ENCODE measurements at places on chromosomes 1 and 21.

DNA sequence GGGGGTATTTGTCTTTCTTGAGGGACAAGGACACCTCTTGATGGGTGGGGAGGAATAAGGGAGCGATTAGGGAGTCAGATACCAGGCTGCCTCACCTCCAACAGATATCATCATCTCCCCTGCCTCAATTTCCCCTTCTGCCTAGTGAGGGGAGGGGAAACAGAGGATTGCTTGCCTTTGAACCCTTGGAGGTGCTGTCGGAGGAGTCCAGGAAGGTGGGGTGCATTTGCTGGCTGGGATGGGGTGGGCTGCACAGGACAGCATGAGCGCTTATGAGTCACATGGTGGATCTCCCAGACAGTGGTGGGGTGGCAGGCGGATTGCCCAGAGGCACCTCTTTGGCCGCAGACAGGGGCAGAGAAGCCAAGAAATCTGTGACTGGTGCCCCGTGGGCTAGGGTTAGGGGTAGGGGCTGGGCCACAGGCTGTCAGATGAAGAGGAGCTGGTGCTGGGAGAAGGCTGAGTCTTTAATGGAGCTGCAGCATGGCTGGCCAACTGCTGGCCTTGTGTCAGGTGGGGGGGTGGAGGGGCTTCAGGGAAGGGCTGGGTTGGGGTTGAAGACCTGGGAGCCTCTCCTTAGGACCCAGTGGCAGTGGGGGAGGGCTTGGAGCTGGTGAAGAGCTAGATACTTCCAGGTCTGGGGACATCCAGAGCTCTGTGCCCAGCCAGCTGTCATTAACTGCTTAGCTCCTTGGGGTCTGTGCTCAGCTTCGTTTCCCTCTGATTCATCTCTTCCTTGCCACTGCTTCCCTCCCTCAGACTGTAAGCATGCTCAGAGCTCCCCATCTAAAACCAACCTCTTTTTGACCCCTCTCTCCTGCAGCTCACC, 7.0 kb upstream of the ADORA1 start:
- DNase-seq: no peak

- no peak for DNase-seq
Observed at GRCh38 chr1:115411371-115412063, 73.5 kb upstream of the NGF start.

GRCh38 chr1:156281281-156281680, 1.3 kb downstream of the SMG5 start:
- DNase-seq: no peak

- no peak for DNase-seq
Observed at GRCh38 chr1:106961646-106962045, 94.8 kb upstream of the PRMT6 start.

DNA sequence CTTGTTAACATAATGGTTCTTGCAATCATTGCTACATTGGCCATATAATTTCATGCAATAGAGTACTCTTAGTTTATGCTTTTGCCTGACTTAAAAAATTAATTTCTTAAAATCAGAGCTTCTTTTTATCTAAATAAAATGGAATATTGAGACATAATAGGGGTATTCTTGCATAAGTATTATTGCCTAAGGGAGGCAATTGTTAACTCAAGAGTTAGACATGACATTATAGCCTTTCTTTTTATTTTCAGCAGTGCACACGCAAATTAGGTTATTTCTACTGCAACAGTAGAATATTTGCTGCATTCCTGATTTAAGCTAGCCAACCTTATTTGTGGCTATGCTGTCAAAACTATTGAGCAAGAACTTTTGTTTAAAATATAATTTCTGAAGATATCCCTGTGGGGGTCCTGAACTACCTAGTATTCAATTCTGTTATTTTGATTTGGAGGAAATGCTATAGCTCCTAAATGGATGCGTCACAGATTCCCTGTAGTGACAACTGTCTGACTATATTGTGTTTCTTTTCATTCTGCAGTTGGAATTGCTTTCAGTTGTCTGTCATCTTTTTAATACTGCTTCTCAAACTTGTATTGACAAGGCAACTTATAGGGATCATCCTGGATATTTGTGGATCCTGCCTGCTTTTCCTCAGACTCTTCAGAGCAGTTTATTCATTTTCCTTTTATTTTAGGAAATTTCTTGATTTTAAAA, 211.0 kb downstream of the PATJ start:
- DNase-seq: no peak

GRCh38 chr1:110188035-110188618, 22.0 kb upstream of the KCNC4 start:
- DNase-seq: no peak

DNA sequence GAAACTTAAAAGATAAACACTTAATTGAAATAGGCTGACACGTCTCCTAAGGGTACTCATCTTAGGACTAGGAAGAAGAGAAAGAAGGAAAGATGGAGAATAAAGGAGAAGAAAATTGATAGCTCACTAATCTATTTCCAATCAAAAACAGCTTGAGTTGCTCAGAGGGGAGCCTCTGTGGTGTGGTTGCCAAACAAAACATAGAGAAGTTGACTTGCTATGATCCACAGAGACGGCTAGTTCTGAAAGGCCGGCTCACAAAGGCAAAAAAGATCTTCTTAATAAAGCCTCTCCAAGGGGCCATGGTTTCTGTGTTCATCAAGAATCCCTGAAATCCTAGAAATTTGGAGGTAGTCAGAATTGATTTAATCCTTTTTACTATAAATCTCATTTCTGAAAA, 644.1 kb downstream of the LMO4 start:
- DNase-seq: no peak

DNA sequence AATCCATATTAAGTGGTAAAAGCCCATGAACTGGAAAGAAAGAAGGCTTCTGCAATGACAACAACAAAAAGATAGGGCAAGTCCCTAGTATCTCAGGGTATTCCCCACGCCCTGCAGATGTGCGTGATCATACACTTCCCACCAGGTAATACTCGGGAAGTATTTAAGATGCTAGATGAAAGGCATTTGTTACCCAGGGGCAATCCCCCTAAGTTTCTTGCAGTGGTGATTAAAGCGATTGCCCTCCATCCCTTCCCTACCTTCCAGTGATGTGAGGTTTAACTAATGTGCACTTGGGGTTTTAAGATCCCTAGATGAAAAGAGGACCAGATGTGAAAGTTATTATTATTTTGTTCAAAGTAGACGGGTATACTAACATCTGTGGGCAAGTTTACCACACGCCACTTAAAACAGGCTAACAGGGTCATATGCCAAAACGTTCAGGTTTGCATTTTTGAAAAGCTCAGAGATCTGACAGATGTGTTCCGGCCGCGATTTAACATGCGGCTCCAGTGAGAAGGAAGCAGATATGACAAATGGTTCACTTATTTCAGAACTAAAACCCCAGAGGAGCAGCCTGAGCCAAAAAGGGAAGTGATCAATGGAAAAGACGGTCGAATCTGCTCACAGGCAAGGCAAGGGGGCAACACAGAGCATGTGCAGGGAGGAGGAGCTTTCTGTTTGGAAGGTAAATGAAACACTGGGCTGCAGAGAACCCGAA, 17.4 kb downstream of the TIAM1 start:
- no peak for DNase-seq

DNA sequence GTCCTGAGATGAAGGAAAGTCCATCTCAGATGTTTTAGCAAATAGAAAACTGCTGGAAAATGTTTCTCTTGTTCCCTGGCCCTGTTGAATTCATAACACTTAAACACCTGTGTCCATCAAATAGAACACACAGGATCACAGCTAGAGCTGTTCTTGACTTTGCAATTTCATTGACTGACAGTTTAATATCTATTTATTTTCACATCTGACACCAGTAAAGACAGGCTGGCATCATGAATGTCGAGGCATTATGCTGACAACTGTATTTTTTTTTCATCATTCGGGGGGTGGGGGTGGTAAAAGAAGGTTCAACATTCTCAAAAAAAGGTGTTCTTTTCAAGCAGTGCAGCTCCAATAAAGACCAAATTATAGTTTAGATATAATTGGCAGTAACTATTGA, 591.2 kb upstream of the PTBP2 start:
- DNase-seq: no peak

DNA sequence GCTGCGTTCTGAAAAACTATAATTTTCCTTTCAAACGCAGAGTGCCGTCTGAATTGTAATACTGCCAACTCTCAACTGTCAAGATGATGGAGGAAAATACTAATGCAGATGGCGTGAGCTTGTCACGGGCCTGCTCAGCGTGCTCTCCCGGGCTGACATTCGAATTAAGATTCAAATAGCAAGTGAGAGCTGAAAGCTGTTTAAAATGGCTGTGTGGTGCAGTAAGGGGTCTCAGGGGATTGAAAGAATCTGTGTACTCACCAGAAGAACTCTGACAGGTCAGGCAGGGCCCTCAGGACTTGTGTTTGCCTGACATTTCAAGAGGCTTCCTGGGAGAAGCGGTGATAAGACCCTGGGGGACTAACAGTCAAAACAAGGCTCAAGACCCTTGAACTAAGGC, 33.1 kb downstream of the ZMYND12 start:
- DNase-seq: no peak

Data from mesothelial cell of epicardium (in vitro differentiated cells).